ENCODE measurements at places on chromosomes 5 and 9.

- H3K36me3 ChIP-seq = no peaks in the 10 kb centered on the region
- H3K27ac ChIP-seq = no peak overlapping the region
- H3K4me3 ChIP-seq = no peak overlapping the region
- no peak for DNase-seq
- H3K4me1 ChIP-seq = no peaks in the 10 kb centered on the region
- H3K27me3 ChIP-seq = no peaks in the 10 kb centered on the region
Measured at GRCh38 chr9:13352451-13352979, 73.0 kb upstream of the MPDZ start.

DNA sequence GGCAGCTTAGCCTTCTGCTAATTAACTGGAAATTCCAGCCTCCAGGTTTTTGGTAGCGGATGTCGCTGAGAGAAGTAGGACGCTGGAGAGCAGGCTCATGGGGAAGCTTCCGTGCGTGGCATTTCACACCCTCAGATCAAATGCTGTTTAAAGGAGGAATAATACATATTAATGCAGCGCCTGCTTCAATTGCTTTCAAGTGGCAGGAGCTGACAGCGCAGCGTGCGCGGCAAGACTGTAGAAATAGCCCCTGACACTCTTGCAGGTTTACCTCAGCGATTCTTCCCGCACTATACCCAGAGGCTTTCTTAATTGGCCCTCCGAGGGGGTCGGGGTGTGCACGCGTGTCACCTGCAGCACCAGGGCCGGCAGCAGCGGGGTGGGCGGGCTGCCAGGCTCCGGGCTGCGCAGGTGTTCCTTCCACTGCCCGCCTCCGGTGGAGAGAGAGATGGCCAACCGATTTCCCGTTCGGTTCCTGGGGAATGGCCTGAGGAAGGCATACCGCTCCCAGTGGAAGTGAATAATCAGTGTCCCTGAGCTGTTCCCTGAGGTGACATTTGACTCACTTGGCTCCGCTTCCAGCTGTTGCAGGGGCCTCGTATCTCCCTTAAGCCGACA is 427.9 kb downstream of the KCTD16 start:
- H3K4me1 ChIP-seq = no peaks in the 10 kb centered on the region
- H3K4me3 ChIP-seq = no peak overlapping the region

- H3K27ac ChIP-seq = no peak overlapping the region
- no peaks in the 10 kb centered on the region for H3K36me3 ChIP-seq
- H3K27me3 ChIP-seq = no peaks in the 10 kb centered on the region
- H3K4me3 ChIP-seq = no peak overlapping the region
Measured at GRCh38 chr5:101806410-101806809, 489.7 kb downstream of the SLCO4C1 start.

- H3K27me3 ChIP-seq = no peaks in the 10 kb centered on the region
- DNase-seq = peak; percentile 91
- peak within 1 kb of the TSS; percentile 66 for H3K4me3 ChIP-seq
- peaks cover 27% of the 10 kb centered on the region for H3K4me1 ChIP-seq
- no peaks in the 10 kb centered on the region for H3K36me3 ChIP-seq
Measured at GRCh38 chr5:151686674-151687407, at the start of gene SPARC. Gene SPARC, minus strand, starts transcription at chr5:151686915. Its CDS starts 10,727 bp downstream, at chr5:151676188.

DNA sequence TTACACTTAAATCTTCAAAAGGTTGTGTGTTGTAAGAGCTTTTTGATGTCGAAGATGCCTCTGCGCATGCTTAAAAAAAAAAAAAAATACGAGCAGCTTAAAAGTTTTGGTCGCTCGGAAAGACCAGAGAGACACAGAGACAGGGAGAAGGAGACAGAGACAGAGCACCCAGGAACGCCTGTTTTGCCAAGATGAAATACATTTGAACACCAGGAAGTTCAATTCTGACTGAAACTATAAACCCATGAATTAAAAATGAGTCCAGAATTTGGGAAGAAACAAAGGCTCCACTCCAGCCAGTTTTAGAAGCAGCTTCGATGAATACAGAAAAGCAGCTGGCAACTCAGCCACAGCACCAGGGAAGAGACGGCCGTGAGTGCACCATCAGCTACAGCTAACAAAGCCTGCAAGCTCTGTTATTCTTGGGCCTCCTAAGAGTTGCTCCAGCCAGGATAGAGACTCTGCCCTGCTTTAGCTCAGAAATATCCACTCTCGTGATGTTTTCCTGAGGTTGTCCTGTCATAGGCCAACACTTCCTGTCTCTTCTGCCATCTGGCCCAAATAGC is 2.5 kb upstream of the ZNF474 start:
- peak; percentile 9 for DNase-seq
- no peaks in the 10 kb centered on the region for H3K36me3 ChIP-seq
- H3K4me1 ChIP-seq = peaks cover 10% of the 10 kb centered on the region
- H3K27me3 ChIP-seq = no peaks in the 10 kb centered on the region
- no peak overlapping the region for H3K4me3 ChIP-seq

DNA sequence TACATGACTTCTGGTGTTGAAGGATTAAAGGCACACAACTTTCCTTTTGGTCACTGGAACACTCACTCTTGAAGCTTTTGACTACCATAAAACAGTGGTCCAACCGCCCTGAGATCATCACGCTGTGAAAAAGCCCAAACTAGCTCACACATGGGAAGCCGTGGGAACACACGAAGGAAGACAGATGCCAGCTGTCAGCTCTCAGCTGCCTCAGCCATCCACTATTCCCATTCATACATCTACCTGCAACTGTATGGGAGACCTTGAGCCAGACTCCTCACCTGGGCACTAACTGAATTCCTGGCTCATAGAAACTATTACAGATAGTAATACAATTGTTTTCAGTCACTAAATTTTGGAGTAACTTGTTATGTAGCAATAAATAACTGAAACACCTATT is 246.1 kb downstream of the MSX2 start:
- peaks cover 7% of the 10 kb centered on the region for H3K4me1 ChIP-seq
- no peak overlapping the region for H3K4me3 ChIP-seq
- H3K36me3 ChIP-seq = no peaks in the 10 kb centered on the region

Data from hepatocyte (in vitro differentiated cells).